ENCODE measurements at places on chromosomes 5 and 9. TPM values are rescaled to one million over a fixed set of nuclear protein-coding genes. Genes with fewer than 3 reads are reported as not detected.

RGS14 gene
- total RNA-seq: 6.3 TPM

MRPS27 gene
- 54.5 TPM for total RNA-seq

CCDC192 gene
- total RNA-seq: not detected

RLN2 gene
- total RNA-seq: not detected

SPATA31A3 gene
- not detected for total RNA-seq

Measured in bronchial smooth muscle cell (primary cell).